Stimulated activated CD8-positive, alpha-beta memory T cell treated with anti-CD3 and anti-CD28 coated beads, Interleukin-12 subunit alpha, Interleukin-12 subunit beta, amount 100 ng/mL, for 4 hours (primary cell): ENCODE measurements at places on chromosomes 11 and 22.
A peak's percentile ranks its signal among the peaks of the same experiment; 100 is the strongest.

DNA sequence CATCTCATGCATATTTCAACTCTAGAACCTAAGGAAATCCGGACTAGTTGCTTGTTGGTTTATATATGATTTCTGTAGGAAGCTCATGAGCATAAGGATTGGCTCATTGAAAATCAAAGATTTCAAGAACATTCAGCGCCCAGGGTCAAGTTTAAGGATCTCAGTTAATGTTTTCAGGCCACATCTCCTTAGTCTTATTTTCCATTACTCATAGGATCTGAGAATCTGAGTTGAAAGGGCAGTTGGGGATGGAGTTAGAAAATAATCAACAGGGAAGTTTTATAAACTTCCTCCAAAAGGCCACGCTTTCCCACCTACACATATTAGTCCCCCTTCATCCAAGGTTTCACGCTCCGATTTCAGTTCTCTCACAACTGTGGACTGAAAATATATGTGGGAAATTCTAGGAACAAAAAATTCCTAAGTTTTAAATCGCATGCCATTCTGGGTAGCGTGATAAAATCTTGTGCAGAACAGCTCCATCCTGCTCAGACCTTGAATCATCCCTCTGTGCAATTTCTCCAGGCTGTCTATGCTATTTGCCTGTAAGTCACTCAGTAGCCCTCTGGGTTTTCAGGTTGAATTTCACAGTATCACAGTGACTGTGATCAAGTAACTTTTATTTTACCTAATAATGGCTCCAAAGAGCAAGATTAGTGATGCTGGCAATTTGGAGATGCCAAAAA, 160.2 kb downstream of the KIRREL3 start:
- no peak for DNase-seq

GRCh38 chr11:33303541-33303940, 46.4 kb downstream of the HIPK3 start:
- no peak for DNase-seq

- no peak for DNase-seq
Observed at GRCh38 chr11:58905721-58906547, 33.4 kb upstream of the GLYATL1 start.

DNA sequence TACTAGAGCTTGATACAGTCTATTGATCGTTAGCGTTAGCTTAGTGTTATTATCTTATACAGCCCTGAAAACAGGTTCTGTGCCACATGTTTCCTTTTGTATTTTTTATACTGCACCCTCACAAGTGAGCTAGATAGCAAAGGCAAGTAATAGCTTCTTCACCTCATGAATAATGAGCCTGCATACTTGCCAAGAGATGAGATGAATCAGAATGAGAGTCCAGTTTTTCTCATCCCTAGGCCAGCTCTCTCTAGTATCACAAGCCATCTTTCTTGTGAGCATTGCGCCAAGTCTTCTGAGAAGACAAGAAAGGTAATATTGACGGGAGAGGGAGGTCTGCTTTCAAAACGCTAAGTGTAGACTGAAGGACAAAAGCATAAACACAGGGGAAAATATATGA, 8.7 kb upstream of the CARD18 start:
- no peak for DNase-seq

DNA sequence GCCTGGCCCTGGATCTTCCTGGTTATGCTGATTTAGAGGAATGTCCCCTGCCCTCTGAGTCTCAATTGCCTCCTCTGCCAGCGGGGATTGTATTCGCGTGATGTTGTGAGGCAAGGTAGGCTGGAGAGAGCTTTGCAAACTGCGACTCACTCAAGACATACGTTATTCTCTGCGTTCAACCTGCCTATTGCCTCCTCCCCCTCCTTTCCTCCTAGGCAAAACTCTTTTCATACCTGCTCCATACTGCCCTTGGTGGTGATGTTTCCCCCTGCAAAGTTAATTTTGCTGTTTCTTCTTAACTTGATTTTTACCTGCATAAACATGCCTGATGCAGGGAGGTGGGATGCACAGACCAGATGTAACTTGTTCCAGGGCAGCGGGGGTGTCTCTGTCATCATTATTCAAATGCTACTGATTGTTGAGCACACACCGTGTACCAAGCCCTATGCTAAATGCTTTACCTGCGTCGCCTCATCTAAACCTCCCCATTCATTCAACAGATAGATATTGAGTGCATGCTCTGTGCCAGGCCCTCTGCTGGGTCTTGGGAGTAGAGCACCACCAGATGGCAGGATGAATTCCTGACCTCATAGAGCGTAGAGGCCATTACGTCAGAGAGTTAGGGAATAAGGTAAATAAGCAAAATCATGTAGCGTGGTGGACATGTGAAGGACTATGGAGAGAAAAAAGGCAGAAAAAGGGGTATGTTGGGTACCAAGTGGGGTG, 29.0 kb downstream of the SGSM1 start:
- DNase-seq, result no peak

- no peak for DNase-seq
Observed at GRCh38 chr22:25361899-25362214, 142.4 kb downstream of the CRYBB2 start.

GRCh38 chr11:87972133-87972532, 203.1 kb downstream of the RAB38 start:
- no peak for DNase-seq

GRCh38 chr11:48077251-48077650, 96.9 kb downstream of the PTPRJ start:
- no peak for DNase-seq

- no peak for DNase-seq
Observed at GRCh38 chr11:66080055-66080817, 10.2 kb downstream of the PACS1 start.

GRCh38 chr22:47238690-47239473, 476.4 kb downstream of the TBC1D22A start:
- no peak for DNase-seq

DNA sequence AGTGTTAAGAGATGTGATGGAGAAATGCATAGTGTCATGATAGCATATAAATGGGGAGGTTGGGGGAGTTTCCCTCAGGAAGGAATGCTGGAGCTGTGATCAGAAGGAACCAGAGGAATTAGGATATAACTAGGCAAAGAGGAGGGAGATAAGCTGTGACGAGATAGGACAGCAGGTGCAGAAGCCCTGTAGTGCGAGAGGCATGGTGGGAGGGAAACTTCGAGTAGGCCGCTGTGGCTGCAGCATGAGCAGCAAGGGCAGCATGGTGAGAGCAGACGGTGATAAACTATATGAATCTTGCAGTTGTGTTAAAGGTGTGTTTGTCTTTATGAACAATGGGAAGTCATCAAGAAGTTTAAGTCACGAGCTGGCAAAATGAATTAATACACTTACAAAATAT, 109.9 kb downstream of the EMSY start:
- no peak for DNase-seq

DNA sequence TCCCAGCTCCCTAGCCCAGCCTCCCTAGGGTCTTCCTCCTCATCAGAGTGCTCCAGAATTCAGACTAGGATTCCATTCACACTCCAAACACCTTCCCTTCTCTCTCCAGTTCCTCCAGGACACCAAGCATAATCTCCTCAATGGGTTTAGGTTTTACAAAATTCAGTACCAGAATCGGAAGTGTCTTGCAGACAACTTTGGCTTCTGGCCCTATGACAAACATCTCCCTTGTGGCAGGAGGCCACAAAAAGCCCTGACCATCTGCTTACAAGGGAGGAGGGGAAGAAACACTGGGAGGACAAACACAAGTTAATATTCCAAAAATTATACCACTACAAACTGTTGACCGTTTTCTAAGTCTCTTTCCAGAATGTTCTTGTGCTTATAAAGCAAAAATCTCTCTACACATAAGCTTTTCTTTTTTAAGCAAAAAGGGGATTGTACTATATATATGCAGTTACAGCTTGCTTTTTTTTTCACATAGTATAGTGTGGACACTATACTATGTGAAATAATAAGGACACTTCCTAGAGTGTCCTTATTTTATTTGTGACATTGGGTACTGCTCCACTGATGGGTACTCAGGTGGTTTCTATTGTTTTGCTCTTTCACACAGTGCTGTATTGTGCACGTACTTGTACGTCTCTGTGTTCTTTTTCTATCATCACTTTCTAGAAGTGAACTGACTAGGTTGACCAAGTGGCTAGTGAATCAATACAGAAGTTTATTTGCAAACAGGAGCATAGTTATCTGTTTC, 78.7 kb downstream of the BDNF start:
- no peak for DNase-seq

GRCh38 chr11:26283852-26284408, 48.0 kb upstream of the ANO3 start:
- DNase-seq, result no peak

- no peak for DNase-seq
Observed at GRCh38 chr11:35990170-35990569, 46.3 kb downstream of the LDLRAD3 start.

GRCh38 chr11:62472063-62472884, 53.4 kb downstream of the SCGB1A1 start:
- no peak for DNase-seq

GRCh38 chr11:25159341-25159740, 662.5 kb downstream of the LUZP2 start:
- DNase-seq, result no peak

DNA sequence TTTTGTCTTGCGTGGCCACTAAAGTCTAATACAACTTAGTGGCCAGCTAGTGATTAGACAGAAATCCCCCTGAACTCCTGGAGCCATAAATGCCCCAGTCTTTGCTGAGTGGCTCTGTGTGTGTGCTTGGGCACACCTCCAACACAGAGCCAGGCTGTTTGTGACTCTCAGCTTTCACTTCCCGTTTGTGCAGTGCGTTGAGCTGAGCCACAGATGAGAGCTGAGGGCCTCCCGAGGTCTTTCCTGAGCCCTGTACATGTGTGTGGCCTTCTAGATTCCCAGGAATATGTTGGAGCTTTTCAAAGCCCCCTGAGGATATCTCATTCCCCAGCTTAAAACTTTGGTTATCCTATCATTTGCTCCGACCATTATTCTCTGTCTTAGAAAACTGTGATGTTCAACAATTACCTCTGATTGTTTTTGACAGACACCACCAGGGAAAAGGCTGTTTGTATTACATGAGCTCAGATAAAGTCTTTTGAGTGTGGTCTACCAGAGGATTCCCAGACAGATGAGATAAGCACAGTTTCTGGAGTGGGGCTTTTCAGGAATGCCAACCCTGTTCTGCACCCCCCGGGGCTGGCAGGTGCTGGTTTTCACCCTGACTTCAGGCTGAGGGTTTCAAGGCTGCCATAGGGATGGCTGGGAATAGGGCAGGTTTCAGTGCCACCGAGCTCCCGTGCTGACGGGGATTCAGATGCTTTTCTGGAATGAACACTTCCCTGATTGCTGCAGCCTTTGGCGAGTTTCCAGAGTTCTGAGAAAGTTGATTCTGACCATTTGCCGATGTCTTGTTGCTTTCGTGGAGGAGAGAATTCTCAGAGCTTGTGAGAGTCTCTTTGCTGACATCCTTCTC, 23.8 kb downstream of the IGHMBP2 start:
- DNase-seq, result no peak

DNA sequence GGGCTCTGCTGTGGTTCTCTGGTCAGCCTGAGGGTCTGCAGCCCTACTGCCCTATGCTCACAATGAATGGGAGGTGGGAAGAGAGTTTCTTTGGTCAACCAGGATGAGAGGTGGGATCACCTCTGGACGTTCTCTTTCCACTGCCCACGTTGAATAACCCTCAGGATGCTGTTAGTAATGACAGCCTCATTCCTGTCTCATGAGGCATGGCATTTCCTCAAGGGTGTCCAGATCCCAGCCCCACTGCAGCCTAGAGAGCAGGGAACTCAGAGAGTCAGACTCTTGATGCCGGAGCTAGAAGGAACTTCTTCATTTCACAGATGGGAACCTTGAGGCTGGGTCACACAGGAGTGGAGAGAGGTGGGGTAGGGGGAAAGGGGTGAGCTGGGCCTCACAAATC, 196.0 kb downstream of the CEP164 start:
- no peak for DNase-seq

DNA sequence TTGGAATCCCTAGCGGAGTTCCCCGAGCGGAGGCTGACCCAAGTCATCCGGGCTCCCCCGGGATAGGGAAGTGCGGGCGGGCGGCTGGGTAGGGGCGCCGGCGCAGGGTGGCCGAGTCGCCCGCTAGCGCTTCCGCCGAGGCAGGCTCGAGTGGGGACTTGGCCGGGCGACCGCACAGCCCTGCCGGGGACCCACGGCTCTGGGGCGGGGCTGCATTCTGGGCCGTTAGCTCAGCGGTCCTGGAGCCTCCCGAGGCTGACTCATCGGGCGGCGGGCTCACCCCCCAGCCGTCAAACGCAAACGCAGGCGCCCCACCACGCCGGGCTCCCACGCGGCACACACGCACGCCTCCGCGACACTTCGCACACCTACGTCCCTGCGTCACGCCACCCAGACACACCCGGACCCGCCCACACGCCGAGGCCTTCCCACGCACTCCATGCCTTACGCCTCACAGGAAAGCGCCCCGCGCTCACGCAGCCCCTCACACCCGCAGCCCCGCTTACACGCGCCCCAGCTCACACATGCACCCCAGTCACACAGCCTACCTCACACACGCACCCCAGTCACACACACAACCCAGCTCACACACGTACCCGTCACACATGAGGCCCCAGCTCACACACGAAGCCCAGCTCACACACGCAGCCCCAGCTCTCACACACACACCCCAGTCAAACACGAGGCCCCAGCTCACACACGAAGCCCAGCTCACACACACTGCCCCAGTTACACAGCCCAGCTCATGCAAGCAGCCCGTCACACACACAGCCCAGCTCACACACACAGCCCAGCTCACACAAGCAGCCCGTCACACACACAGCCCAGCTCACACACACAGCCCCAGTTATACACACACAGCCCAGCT, 1.2 kb downstream of the PHLDB1 start:
- DNase-seq, result peak; percentile 84

GRCh38 chr11:96215110-96215782, 127.7 kb downstream of the MAML2 start:
- no peak for DNase-seq

DNA sequence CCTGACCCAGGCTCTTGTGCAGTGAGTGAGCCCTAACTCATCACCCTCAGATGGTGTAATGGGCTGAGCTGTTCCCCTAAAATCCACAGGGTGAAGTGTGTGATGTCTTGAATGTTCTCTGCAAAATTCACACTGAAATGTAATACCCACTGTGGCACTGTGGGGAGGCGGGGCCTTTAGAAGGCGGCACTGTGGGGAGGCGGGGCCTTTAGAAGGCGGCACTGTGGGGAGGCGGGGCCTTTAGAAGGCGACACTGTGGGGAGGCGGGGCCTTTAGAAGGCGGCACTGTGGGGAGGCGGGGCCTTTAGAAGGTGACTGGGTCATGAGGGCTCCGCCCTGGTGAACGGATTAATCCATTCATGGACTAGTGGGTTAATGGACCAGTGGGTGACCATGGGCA, 33.0 kb downstream of the CHID1 start:
- no peak for DNase-seq

GRCh38 chr11:42006766-42007165, 547.3 kb upstream of the LRRC4C start:
- no peak for DNase-seq
